ENCODE measurements at places on chromosomes 4 and X. TPM values are rescaled to one million over a fixed set of nuclear protein-coding genes. Genes with fewer than 3 reads are reported as not detected.

The SHROOM4 gene
- polyA plus RNA-seq: 5.5 TPM

The ASB9 gene
- 3.2 TPM for polyA plus RNA-seq

The HEPH gene
- 28.3 TPM for polyA plus RNA-seq

The DRP2 gene
- polyA plus RNA-seq: 0.89 TPM

The ENPEP gene
- polyA plus RNA-seq: 32.6 TPM

The PABPC1L2A gene
- polyA plus RNA-seq: not detected
